ENCODE measurements at places on chromosomes 1 and 21.

DNA sequence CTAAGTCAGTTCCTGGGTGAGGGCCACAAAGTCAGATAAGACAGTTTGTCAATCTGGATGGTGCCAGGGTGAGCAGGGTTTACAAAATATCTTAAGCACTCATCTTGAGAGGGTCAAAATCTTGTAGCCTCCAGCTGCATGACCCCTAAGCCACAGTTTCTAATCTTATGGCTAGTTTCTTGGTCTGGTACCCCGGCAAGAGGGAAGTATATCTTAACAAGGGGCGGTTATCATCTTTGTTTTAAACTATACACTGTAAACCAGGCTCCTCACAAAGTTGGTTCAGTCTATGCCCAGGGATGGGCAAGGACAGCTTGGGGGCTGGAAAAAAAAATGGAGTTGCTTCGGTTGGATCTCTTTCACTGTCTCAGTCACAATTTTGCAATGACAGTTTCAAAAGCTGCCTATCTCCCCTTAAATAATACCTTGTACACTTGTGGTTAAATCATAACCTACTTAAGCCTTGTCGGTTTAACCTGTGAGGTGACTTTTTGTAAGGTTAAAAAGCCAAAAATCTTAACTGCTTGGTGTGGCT lies 7.8 kb upstream of the CD46 start:
- DNase-seq, result no peak

DNA sequence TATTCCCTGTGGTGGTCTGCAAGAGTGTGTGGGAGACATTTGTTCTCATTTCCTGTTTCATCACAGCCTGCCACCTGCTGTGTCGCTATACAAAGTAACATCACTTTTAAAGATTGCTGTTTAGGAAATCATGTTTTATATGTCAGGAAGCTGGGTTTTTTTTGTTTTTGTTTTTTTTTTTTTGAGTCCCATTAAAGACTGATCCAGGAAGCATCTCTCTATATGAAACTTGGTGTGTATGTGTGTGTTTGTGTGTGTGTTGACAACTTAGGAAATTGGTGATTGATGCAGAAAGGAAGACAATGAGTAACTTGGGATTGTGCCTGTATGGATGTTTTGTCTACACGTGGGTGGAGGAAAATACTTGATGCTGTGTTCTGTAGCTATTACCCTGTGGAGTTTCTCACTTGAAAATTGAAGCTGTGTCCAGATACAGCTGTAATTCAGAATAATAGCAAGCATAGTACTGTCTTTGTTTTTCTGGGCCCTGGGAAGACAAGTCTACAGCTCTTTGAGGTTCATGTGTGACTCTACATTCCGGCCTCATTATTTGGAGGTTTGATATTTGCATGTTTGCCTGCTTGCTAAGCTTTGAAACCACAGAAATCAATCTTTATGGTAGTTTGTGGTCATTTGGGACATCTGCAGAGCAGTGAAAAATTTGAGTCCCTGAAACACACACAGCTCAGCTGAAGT lies 47.9 kb downstream of the LAMC1 start:
- peak; percentile 84 for DNase-seq

- no peak for DNase-seq
These were observed 56.8 kb downstream of the MRPL37 start for GRCh38 chr1:54256522-54257345.

DNA sequence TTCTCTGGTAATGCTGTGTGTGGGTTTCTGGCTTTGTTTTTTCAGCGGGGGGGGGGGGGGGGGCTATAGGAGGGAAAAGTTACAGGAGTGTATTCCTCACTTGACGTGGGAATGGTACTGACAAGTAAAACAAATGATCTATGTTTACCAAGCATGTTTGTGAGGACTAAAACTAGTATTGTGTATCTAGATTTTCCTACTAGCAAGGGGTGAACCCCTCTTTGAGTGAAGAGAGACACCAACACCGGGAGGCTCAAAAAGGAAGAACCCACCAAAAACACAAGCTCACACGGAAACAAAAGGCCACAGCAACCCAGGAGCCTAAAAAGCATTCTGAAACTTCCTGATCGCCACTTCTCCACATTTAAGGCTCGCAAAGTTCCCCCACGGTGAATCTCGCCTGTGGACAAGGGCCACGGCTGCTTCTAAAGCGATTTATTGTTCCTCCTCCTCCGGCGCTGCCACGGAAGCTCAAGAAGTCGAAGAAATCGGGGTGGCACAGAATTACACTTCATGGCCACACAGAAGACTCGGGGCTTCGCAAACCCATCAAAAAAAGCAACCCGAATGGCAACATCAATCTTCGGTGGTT lies 703 bp downstream of the PUM1 start:
- DNase-seq, result peak; percentile 20

- DNase-seq, result no peak
These were observed 10.0 kb upstream of the CDA start for GRCh38 chr1:20578721-20579395.

DNA sequence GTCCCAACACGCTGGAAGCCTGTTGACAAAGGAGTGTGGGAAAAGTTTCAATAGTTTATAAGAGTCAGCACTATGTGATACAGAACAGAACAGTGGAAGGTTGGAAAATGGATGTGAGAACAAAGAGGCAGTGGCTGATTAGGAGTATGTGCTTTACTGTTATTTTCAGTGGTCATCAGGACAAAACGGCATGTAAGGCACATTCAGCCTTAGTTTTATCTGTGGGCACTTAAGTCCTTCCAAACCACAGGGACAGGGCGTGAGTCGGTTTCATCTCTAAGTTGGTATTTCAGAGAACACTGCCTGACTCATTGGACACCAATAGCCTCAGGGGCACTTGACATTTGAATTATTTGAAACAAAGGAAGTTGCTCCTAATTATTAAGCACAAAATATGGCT lies 306.9 kb downstream of the ASTN1 start:
- no peak for DNase-seq

GRCh38 chr1:84156210-84156621 lies 12.1 kb downstream of the PRKACB start:
- DNase-seq, result no peak

- no peak for DNase-seq
These were observed 164.4 kb downstream of the ZNF281 start for GRCh38 chr1:200245473-200245872.

DNA sequence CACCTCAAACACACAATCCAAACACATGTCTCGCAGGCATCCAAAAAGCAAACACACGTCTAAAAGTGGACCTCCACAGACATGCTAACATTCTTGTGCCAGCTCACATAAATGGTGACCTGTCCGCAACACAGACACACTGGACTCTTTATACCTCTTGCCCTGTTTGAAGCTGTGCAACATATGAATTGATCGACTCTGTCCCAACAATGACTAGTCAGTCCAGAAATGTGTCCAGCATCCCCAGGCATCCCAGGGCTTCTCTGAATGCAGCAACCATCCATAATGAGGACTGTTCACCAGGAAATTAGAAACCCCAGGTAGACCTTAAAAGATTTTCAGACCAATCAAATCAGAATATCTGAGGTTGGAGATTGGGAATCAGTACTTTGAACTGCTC lies 3.2 kb downstream of the DDR2 start:
- no peak for DNase-seq

DNA sequence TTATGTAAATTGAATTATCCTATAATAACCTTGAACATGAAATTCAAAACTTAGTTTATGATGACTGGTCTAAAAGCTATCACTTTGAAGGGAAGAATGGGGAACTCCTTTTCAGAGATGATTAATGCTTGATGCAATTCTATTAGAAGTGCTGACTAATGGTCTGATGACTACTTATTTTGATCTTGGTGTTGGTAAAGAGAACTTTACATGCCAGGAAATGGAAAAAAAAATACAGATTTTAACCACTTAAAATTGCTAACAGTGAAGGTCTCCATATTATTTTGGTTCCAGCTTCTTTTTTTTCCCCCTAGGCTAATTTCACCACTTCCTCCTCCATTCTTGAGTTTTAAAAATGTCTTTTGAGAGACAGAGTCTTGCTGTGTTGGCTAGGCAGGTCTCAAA lies 22.9 kb downstream of the S1PR1 start:
- DNase-seq, result peak; percentile 33

GRCh38 chr1:228783418-228784040 lies 48.2 kb downstream of the RHOU start:
- DNase-seq, result no peak

GRCh38 chr1:16438516-16438915 lies 1.3 kb upstream of the SPATA21 start:
- DNase-seq, result no peak

DNA sequence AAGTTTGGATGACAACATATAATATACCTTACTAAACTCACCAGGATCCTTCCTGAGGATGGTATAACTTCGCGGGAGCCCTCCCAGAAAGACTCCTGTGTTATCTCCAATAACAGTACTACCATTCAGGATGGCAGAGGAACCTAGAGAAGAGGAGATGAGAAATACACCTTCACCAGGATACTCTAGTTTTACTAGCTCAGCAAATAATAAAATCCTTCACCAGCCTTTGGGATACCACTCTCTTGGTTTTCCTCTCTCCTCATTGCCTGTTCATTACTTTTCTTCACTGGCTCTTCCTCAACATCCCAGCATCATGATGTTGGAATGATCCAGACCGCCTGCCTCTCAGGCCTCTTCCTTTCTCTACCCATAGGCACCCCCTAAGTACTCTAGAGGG lies 336.6 kb downstream of the USH2A start:
- no peak for DNase-seq

DNA sequence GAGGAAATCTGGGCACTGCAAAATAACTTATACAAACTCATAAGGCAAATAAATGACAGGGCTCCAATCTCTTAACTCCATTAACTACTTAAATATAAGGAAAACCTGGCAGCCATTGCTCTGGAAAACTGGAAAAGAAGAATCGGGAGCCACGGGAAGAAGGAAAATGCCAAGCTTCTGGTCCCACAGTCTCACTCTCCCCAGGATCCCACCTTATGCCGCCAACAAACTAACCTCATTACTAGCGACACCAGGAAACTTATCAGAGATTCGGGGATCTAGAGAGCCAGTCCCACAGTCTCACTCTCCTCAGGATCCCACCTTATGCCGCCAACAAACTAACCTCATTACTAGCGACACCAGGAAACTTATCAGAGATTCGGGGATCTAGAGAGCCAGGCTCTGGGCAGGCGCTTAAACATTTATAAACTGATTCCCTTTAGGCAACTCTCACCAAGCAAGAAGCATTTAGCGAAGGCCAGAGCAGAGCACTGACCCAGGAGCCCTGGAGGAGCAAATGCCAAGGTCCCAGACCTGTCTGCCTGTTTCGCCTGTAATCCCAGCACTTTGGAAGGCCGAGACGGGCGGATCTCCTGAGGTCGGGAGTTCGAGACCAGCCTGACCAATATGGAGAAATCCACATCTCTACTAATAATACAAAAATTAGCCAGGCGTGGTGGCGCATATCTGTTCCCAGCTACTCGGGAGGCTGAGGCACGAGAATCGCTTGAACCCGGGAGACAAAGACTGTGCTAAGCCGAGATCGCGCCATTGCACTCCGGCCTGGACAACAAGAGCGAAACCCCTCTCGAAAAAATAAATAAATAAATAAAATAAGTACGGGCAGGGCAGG lies 720 bp downstream of the PSMB2 start:
- DNase-seq, result no peak

DNA sequence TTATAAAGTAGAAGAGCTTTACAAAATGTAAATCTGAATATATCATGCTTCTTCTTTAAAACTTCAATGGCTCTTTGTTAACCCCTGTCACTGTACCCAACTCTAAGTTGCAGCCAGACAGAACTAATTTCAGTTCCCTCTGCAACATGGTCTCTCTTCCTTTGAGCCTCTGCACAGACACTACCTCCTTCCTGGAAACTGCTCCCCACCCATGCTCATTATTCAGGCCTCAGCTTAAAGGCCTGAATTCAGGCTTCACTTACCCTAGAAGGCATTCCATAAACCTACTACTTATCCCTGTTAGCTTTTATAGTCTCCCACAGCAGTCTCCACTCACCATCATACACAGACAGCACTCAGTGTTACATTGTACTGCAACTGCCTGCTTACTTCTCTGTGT lies 2.6 kb upstream of the EEIG2 start:
- DNase-seq, result no peak

DNA sequence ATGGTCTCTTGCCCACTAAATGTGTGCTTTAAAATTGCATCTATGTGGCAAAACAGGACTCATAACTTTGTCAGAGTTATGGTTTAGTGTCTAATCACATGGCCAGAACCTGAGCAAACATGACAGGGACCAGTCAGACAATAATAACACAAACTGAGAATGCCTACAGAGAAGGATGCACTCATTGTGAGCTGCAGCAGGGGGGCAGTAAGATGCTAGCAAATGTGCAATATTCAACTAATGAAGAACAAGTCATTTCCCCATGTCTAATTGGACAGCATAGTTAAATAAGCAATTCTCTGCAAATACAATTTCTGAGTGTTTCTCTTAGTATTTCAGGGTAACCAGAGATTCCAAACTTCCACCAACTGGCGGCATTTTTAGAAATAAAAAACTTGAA lies 30.8 kb downstream of the SPAG17 start:
- peak; percentile 44 for DNase-seq

GRCh38 chr1:20178634-20179370 lies 7.1 kb upstream of the UBXN10 start:
- no peak for DNase-seq

DNA sequence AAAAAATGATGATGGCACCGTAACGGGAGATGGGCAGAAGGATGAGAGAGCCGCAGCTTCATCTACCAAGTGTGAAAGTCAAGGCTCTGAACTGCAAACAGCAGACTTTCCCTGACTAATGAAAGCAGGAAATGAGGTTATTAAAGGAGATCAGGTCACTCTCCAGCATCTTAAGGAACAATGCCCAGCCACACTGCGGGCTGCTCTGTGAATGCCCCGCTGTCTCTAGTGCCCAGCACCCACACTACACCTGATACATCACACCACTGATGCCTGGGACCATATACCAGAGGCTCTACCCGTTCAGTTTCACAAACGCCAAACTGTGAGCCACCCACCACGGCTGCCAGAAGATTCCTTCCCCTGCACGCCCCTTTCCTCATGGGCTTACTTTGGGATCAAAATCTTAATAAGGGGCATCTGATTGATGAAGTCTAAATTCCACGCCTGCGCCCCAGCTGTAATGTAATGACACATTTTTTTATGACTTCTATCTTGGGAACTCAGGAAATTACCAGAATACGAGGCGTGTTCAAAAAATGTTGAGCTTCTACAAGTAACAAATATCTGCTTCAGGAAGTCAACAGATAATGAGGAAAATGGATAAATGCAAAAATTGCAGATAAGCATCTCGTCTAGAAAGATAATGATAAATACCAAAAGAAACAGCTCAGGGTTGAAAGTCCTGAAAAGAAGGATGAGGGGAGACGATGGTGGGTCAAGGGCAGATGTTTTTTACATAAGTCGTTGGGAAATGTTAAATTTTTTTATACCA lies 72.0 kb downstream of the MIS18A start:
- DNase-seq, result no peak

GRCh38 chr1:232669981-232670747 lies 40.2 kb upstream of the SIPA1L2 start:
- DNase-seq, result peak; percentile 18

DNA sequence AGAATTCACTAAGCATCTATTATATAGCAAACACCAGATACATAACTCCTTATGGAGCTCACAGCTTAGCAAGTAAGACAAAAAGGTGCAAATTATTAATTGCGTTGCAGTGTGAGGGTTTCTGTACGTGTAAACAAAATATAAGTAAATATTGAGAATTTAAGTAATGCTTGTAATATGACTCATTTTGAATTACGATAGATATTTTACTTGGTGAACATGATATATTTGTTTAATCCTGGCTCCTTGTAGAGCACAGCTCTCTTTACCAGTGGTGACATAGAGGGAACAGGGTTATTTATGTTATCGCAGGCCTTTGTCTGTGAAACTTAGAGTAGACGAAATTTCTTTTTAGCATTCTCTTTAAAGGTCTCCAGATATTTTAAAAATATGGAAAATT lies 36.4 kb downstream of the LYPLAL1 start:
- DNase-seq, result no peak

- peak; percentile 84 for DNase-seq
These were observed 13.8 kb upstream of the BOLA1 start for GRCh38 chr1:149885339-149886120.
